ENCODE measurements at places on chromosomes 5 and 9.

DNA sequence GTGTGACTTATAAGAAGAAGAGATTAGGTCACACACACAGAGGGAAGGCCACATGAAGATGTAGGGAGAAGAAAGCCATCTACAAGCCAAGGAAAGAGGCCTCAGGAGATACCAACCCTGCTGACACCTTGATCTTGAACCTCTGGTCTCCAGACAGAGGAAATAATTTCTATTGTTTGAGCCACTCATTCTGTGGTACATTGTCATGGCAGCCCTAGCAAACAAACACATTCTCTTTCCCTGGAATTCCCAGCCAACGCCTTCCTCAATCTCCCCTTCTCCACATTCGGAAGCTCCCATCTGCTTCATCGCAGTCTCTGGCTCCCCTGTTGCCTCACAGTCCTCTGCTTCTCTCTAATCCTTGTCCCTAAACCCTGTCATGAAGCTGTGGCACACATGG is 16.7 kb downstream of the PTGS1 start:
- no peak for DNase-seq

DNA sequence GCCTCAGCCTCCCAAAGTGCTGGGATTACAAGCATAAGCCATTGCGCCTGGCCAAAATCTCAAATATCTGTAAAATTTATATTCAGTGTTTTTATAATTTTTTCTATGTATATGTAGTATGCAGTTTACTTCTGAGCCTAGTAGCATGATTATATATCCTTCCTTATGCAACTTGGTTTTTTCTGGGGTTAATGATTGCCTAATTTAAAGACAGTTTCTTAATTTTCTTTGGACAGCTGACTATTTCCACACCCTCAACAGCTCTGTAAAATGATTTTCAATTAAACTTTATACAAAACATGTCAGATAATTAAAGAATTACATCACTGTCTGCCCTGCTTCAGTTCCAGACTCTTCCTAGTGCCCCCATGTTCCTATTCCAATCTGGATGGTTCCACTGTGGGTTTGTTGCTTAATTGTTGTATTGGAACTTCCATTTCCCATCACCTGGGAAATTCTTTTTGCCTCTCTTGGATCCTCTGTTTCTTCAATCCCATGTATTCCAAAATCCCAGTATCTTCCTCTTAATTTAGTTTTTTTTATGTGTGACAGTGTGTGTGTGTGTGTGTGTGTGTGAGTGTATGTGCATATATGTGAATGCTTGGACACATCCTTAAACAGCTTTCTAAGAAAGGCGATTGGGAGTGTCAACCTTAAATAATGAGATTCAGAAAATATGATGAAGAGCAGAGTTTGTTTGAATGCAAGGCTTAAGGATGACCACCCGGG is 53.2 kb downstream of the C5orf22 start:
- DNase-seq, result no peak

GRCh38 chr5:34005681-34006080 is 2.2 kb downstream of the AMACR start:
- DNase-seq, result no peak

DNA sequence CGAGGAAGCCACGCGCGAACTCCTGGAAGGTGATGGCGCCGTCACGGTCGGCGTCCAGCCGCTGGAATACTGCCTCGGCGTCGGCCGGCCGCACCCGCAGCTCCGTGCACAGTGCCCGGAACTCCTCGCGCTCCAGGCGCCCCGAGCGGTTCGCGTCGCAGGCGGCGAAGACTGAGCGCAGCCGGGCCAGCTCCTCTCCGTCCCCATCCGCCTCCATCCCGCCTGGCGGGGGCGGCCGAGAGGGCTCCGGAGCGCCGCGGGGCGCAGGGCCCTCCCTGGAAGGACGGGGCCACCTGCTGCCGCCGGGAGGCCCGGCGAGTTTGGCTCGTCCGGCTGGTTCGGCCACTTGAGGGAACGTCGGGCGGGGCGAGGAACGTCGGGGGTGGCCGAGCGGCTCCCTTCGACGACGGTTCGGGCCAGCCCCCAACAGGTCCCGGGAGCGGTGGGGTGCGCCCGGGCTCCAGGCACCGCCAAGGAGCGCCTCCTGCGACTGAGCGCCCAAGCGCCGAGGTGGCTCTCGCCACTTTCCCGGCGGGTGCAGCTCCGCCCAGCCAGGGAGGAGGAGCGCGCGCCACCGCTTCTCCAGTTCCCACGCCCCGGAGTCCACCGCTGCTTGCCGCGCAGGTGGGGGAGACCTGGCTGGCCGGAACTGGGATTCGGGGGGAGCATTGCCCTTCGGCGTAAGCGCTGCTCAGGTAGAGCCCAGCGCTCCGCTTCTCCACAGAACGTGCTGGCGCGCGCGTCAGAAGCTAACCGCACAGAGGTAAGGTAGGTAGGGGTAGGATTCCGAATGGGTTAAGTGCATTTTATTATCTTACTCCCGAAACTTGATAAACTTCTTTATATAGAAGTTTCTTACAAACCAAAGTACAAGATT is at the start of gene RASEF:
Gene RASEF (minus strand): TSS at position 492 of the 877 bp plus-strand sequence. CDS start 275 bp downstream, at position 217.
- no peak for DNase-seq

- DNase-seq, result no peak
Measured at GRCh38 chr5:146388386-146388785, 49.7 kb downstream of the POU4F3 start.

- no peak for DNase-seq
Measured at GRCh38 chr5:119410448-119411159, 41.7 kb upstream of the HSD17B4 start.

DNA sequence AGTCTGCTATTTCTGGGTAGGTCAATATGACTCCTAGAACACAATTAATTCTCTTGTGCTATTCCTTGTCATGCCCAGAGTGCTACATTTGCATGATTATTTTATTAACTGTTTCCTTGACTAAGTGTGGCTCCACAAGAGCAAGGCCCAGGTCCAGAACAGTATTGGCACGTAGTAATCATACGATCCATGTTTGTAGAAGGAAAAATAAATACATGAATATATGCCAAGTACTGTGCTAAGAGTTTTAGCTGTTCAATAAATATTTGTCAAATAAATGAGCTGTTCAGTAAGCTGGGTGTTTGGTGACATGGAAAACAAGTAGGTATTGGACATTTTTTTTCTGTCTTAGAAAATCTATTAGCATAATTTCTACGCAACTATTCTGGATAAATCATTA is 995.9 kb downstream of the MAT2B start:
- no peak for DNase-seq

GRCh38 chr5:113598150-113598549 is 84.7 kb downstream of the YTHDC2 start:
- no peak for DNase-seq

- no peak for DNase-seq
Measured at GRCh38 chr9:1759009-1759408, 256.1 kb upstream of the SMARCA2 start.

DNA sequence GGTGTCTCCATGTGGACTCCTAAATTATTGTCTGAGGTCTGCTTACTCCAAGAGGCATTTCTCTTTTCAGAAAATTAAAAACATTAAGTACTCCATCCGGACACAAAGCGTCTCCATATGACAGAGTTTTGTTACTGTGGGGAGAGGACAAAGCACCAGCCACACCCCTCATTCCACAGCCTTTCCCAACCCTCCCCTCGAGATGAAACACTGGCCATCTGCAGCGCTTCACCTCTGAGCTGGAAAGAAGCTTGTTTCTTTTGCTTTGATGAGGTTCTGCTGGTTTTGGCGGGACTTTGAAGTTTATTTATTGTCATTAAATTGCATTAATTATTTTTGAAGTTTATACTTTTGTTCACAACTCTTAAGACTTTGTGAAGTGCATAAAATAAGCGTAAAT is 27.6 kb upstream of the NKD2 start:
- DNase-seq, result no peak

DNA sequence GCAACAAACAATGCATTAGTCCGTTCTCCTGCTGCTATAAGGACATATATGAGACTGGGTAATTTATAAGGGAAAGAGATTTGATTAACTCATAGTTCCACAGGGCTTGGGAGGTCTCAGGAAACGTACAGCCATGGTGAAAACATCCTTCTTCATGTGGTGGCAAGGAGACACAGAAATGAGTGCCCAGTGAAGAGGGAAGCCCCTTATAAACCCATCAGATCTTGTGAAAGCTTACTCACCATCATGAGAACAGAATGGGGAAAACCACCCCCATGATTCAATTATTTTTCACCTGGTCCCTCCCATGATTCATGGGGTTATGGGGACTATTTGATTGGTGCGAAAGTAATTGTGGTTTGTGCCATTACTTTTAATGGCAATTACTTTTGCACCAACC is 655.8 kb upstream of the SEMA6A start:
- DNase-seq, result no peak

DNA sequence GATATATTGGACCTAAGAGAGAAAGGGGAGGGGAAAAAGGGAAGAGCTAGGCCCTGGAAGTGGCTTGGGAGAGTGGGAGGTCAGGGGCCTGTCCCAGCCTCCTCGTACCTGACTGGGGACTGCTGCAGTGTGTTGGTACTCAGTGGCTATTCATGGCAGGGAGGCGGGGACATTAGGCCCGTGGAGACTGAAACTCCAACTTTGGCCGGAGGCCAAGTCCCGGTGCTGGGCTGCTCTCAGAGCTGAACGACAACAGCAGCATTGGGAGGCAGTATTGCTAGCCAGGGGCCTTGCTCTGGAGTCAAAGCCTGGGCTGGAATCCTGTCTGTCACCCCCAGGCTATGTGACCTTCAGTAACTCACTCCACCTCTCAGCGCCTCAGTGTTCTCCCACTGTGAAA is 37.8 kb downstream of the NEURL1B start:
- DNase-seq, result no peak

DNA sequence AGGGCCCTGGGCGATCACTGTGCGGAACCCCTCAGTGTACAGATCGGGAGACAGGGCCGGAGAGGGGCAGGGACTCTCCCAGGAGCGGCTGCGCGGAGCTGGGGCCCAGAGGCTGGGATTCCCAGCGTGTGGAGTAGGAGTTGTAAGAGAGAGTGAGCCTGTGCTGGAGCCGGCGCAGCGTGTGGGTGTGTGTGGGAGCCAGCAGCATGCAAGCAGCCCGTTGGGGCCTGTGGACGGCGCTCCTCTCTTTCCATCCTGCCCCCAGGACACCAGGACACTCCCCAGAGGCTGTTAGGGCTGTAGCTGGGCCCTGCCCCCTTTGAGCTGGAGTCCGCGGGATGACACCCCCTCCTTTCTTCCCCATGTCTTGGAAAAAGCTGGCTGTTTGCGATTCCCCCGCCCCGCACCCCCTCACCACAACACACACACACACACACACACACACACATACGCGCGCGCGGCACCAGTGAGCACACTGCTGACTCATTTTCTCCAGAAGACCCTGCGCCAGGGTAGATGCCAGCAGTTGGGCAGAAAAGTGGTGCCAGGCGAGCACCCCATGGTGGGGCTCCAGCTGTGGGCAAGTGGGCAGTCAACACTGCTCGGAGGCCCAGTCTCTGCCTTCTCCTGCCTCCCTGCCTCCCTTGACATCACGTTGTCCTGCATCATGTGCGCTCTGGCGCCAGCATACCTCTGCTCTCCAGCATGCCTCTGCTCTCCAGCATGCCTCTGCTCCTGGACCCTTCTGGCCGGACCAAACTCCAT is 1.5 kb downstream of the COL27A1 start:
- peak; percentile 45 for DNase-seq

- DNase-seq, result no peak
Measured at GRCh38 chr5:77513321-77513720, 21.2 kb upstream of the WDR41 start.

GRCh38 chr9:94085062-94085639 is 887 bp downstream of the PTPDC1 start:
- no peak for DNase-seq

DNA sequence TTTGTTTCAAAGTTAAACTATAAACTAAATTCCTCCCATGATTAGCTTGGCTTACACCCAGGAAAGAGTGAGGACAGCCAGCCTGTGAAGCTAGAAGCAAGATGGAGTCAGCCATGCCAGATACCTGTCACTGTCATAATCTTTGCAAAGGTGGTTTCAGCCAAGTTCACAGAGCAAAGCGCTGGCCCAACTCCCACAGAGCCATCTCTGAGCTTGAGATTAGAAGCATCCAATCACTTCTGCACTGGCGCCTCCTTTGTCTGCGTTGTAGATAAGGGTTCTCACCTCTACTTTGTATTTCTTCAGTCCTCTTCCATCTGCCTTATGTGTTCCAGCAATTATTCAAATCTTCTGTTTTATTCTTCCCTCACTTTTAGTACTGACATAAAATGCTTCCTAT is 119.4 kb upstream of the ACO1 start:
- DNase-seq, result no peak

GRCh38 chr5:103247118-103247517 is 11.4 kb upstream of the MACIR start:
- DNase-seq, result no peak

GRCh38 chr9:37511016-37512010 is 25.6 kb downstream of the POLR1E start:
- no peak for DNase-seq

GRCh38 chr9:13648676-13649075 is 369.2 kb upstream of the MPDZ start:
- no peak for DNase-seq

DNA sequence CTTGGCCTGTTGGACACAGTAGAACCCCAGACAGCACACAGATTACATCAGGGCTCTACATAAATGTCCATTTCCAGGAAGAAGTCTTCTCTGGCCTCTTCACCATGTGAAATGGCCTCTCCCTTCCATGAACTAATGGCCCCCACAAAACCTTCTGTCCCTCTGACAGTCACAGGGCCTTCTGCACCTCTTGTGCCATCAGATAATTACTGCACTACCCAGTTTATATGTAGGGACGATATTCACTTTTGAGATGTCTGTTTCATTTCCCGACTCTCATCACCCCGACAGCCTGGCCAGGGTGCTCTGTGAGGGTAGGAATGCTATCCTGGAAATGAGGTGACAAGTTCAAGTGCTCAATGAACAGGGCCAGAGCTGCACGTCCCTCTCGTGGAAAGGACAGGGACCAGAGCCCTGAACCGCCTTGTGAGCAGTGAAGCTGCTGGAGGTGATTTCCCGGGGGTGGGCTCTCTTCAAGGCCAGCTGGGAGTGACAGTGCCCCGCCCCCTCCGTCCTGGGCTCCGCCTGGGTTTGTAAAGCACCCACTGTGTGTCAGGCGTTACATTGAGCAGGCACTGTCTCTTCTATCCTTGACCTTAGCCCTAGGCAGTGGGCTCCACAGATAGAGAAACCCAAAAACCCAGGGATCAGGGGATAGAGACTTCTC is 3.0 kb upstream of the FAM78A start:
- no peak for DNase-seq

GRCh38 chr5:43693411-43693810 is 90.4 kb downstream of the NNT start:
- DNase-seq, result no peak

DNA sequence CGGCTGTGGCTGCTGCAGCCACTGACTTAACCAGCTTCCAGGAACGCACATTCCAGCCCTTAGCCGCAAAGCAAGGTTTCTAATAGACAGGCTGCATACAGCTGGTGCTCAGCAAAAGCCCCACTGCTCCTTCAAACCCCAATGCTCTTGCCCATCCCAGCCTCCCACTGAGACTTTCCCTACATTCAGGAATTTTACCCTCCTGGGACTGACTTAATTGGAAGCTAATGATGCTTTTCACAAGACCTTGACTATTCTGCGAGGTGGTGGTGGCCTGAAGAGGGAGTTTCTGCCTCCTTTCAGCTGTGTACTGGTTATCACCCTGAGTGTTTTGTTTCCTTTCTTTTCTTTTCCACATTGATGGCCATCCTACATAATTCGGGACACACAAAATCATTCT is 164.9 kb upstream of the IRX1 start:
- no peak for DNase-seq

Measured in stimulated activated CD8-positive, alpha-beta memory T cell treated with anti-CD3 and anti-CD28 coated beads, Interleukin-4, amount 100 ng/mL, for 48 hours (primary cell).